ENCODE measurements at places on chromosomes 3 and 15.

DNA sequence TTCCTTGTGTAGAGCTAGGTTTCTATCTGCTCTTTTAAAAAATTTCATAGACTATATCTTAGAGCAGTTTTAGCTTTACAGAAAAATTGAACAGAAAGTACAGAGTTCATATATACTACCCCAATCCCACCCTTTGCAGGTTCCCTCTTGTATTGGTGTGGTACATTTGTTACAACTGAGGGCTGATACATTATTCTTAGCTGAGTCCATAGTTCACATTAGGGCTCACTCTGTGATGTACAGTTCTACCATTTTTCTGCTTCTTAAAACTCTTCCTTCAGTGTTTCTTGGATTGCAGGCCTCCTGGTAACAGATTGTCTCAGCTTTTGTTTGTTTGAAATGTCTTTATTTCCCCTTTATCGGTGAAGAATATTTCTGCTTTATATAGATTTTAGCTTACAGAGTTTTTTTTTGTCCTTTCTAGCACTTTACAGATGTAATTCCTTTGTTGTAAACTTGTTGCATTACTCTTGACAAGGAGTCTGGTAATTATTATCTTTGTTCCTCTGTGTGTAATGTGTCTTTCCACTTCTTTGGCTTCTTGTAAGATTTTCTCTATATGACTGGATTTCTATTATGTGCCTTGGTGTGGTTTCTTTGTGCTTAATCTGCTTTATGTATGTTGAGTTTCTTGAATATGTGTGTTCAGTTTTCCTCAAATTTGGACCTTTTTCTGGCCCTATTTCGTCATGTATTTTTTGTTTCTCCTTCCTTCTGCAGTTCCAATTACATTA, 25.3 kb downstream of the MEF2A start:
- no peak for DNase-seq

DNA sequence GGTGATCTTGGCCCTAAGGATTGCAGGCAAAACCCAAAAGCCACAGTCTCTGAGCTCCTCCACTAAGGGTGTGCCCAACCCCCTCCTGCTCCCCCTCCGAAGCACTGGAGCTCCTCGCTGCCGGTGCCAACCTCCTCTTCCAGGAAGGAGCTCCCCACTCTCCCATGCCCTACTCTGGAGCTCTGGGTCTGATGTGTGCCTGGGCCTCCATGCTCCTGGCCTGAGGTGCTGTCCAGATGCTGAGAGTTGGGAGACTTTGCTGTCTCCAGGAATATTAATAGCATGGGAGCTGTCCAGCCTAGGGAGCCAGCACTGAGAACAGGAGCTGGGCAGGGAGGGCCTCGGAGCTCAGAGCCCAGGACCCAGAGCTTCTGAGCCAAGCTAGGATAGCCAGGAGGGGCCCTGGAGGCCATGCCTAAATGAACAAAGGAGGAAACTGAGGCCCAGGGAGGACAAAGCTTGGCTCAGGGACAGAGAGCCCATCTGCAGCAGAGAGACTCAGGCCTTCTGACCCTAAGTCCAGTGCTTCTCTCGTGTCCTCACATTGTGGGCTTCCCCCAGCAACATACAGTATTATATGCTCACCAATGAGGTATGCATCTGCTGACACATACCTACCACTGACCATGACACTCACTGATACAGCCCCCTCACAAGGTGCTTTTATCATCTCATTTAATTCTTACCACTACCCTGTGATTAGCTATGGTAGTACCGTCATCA, 36.9 kb upstream of the HERC1 start:
- DNase-seq, result peak; percentile 92

- DNase-seq, result no peak
These were observed 31.7 kb upstream of the MFSD1 start for GRCh38 chr3:158769952-158770740.

- no peak for DNase-seq
These were observed 61.0 kb upstream of the DAZL start for GRCh38 chr3:16666206-16666605.

DNA sequence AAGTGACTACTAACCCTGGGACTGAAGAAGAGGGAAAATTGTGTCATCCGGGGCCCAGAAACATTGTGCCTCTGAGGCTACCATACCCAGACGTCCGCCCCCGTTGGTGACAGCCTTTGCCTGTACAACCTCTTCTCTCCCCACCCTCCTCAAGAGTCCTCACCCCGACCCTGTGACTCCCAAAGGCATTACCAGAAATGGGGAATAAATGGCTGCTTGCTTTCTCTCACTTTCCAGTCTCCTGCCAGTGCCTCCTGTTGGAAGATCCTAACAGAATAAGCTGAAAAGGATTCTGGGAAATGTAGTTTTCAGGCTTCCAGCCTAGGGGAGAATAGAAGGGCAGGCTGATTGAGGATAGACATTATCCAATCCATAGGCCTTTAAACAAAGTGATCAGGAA, 30.8 kb upstream of the SLC25A36 start:
- peak; percentile 26 for DNase-seq

GRCh38 chr15:49847423-49848281, 226.8 kb downstream of the DTWD1 start:
- DNase-seq, result no peak

GRCh38 chr3:110813541-110813940, 258.1 kb upstream of the NECTIN3 start:
- DNase-seq, result no peak

DNA sequence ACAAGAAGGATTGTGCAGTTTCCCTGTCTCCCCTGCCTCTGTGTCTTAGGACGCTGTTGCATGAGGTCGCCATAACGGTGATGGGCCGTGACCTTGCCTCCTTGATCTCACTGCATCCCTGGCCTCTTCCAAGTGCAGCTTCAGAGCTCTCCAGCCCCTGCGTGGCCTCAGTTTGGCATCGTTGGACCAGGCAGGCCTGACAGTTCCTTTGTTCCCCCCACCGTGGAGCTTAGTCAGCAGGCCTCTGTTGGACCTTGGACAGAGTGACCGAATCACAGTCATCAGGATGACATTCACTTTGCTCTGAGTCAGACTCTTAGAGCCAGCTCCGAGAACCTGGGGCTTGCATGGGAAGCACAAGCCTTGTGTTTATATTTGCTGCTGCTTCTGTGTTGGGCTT, 139.4 kb downstream of the OPA1 start:
- DNase-seq, result no peak

- no peak for DNase-seq
These were observed 38.2 kb downstream of the OSTN start for GRCh38 chr3:191237047-191237882.

DNA sequence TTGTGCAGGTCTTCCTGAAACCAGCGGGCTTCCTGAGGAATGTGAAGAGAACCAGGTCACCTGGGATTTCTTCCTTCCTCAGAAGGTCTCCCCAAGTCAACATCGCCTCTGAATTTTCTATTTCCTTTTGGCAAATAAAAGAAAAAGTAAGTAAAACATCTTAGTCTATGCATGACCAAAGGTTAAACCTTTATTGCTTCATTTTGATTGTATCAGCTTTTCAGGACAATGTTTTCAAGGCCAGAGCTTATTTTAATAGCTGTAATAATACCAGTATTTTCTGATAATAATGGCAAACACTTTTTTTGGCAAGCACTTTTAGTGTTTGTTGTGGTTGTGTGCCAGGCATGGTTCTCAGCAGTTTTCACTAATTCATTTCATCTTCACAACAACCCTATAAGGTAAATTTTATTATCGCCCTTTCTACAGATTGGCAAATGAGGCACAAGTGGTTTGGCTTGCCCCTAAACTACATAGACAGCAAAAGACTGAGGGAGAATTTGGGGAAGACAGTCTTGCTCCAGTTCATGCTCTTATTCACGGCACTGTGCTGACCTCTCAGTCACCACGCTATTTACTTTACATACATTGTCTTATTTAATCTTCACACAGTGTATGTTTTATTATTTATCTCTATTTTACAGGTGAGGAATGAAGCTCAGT, 110.4 kb downstream of the RPL22L1 start:
- DNase-seq, result no peak

DNA sequence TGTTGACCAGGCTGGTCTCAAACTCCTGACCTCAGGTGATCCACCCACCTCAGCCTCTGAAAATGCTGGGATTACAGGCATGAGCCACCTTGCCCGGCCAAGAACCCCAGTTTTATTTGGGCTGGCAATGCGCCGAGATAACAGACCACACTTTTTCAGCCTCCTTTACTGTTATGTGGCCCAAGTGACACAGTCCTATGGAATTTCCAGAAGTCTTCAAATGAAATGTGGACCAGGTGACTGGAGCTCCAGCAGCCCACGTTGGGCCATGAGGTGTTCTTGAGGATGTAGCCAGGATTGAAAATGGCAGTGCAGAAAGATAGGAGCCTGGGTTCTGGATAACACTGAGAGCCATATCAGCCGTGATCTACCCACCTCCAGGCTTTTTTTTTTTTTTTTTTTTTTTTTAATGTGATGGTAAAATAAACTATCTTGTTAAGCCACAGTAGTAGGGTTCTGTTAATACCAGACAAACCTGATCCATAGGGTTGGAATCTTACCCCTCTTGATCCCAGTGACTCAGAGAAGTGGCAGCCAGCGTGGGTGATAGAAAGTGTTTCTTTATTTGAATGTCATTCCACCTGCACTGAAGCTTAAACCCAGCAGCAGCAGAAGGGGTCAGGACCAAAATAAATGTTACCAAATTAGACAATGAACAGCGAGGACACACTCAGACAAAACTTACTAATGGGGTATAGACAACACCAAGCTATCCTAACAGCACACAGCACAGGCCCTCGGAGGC, 55.6 kb downstream of the LHFPL4 start:
- DNase-seq, result no peak

GRCh38 chr3:119911748-119912147, 129.8 kb downstream of the NR1I2 start:
- DNase-seq, result no peak

DNA sequence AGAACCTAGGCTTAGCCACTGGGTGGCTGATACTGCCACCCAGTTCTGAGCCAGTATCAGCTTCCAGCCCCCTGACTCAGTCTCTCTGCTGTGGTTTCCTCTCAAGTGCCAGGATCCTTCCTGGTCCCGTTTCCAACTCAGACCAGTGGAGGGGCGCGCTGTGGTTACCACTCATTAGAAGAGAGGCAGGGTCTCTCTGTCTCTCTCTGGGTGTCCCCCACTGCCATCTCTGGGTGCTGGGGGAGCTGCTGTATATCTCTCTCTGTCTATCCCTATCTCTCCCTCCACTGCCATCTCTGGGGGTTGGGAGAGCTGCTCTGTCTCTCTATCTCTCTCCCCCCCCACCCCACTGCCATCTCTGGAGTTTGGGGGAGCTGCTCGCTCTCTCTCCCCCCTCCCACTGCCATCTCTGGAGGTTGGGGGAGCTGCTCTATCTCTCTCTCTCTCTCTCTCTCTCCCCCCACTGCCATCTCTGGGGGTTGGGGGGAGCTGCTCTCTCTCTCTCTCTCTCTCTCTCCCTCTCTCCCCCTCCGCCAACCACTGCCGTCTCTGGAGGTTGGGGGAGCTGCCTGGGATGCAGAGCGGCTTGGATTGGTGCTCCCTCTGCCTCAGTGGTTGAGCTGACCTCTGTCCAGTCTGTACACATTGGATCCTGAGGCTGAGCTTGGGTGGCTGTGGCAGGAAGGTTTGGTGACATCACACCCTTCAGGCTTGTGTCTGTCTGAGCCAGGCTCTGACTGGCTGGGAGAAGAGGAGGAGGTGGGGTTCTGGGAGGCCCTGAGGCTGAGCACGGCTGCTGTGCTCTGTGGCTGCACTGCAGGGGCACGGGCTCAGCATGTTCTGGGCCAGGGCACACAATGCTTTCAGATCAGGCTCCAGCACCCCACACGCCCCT, 98.9 kb downstream of the APBA2 start:
- peak; percentile 59 for DNase-seq

DNA sequence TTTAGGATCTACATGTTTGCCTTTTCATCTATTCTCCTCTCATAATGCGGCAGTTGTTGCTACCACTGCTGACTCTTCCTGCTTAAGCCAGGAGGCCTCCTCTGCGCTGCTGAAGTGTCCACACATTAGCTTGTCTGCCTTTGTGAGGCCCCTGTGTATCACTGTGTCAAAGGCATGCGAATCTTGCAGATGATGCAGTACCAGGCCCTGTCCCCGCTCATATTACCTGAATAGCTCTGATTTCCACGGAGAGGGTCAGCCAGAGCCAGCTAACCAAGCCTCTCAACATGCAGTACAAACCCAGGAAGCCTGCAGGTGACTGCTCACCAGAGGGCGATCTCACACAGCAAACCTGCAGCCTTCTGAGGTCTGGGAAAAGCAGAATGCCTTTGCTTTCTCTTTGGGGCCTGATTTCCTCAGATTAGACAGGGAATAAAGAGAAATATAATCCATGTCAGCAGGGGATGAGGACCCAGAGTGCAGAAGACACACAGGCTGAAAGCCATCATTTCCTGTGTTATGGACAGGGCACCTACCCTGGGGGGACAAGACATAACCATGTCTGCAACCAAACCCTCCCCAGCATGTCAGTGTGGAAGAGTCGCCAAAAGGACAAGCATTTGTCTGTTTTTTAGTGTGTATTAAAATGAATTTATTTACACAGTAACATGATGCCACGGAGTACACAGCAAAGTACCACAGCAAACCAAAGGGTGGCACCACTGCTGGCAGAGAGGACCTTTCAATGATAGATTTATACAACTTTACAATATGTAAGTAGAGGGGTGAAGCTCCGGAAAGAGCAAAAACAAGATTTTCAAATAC, 36.8 kb upstream of the TSPAN3 start:
- peak; percentile 86 for DNase-seq

GRCh38 chr3:85586018-85586417, 627.2 kb downstream of the CADM2 start:
- no peak for DNase-seq

Data from tongue (tissue), 3 donors.